ENCODE measurements at places on chromosomes 11 and 22.

- DNase-seq, result no peak
Measured at GRCh38 chr11:75795276-75796090, 19.5 kb upstream of the UVRAG start.

DNA sequence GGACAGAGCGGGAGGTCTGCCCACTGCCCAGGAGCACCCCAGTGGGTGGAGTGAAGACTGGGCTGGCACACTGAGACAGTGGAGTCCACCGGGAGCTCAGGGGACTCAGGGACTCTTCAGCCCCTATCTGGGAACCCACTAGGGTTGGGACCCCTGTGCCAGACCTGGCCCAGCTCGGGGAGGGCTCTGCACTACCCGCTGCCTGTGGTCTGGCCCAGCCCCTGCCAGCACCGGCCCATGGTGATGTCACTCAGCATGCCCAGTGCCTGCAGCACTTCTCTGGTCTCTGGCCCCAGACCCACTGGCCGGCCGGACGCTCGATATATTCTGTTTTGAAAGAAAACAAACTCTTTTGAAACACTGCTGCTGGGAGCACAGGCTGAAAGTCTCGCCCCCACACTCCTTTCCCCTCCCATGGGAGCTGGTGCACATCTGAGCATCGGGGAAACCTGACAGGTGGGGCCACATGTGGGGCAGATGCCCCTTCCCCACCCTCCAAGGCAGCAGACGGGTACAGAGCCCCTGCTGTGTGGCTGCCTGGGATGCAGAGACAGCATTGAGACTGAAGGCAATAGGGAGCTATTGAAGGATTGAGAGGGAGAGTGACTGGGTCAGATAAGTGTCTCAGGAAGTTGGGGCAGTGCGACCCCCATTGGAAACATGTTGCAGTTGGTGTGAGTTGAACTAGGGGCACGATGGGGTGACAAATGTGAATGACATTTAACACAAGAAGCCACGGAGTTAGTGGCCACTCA, 62.9 kb downstream of the MYEOV start:
- DNase-seq, result no peak

DNA sequence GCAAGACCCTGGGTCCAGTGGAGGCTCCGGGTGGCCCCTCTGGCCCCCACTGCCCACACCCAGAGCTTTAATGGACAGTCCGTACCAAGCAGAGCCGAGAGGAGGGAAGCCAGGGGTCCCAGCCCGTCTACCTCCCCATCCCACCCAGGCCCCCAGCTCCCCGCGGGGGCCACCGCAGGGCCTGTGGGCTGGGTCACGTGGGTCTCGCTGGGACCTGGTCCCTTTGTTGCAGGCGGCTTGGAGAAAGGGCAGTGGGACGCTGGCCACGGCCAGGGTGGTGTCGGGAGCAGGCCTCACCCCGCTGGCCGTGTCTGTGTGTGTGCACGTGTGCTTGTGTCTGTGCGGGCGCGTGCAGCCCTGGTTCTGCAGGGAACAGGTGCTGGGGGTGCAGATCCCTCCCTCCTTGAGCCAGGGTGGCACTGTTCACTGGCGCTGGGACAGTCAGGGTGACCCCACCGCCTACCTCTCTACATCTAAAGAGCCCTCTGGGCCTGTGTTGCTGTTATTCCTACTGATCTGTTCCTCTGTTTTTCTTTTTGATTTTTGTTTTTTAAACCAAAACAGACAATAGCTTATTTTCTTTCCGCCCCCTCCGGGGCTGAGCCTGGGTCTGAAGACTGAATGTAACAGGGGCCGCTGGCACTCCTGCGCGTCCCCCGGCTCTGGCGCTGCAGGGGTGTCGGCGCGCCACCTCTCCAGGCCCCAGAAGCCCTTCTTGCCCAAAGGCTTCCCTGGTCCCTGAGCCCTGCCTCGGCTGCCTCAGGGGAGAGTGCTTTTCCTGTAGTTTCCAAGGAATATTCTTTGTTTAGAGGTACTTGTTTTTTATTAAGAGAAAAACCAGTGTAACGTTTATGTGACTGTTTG, 20.1 kb upstream of the TMEM191C start:
- DNase-seq, result no peak

GRCh38 chr11:69131644-69132300, 24.0 kb upstream of the SMIM38 start:
- DNase-seq, result no peak

GRCh38 chr11:119580081-119580480, 148.9 kb downstream of the NECTIN1 start:
- no peak for DNase-seq

DNA sequence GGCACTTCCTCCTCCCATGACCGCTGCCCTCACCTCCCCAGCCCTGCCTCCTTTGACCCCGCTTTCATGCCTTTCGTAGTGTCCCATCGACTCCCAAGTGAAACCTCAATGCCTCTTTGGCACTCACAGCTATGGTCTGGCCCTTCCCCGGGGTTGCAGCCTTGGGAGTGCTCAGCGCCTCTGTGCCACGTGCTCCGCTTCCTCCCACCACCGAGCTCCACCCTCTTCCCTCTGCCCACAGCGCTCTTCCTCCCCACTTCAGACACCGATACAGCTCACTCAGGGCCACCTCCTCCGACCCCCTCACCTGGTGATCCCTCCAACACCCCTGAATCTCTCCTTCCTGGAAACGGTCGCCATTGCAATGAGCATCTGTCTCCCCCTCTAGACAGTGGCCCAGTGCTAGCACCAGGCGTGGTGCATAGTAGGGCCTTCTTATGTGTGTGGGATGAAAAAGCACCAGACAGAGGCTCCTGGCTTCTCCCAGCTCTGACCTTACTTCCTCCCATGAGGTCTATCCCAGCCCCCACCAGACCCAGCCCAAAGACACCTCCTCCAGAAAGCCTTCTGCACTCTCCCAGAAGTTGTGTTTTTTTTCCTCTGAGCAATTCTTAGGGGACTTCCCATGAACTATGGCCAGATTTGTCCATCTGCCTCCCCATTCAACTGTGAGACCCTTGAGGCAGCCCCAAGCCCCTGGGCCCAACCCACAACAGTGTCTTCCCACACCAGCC, 16.4 kb upstream of the SCGB1A1 start:
- no peak for DNase-seq
